ENCODE measurements at places on chromosomes 1 and 21.

- DNase-seq = no peak
These were observed 10.4 kb upstream of the ZNF669 start for GRCh38 chr1:247114351-247115140.

GRCh38 chr1:191888996-191889622, 269.2 kb upstream of the RGS18 start:
- DNase-seq = no peak

- DNase-seq = no peak
These were observed 131.9 kb upstream of the ATP1B1 start for GRCh38 chr1:168974611-168975010.

GRCh38 chr1:42146626-42147320, 6.4 kb upstream of the GUCA2B start:
- peak; percentile 20 for DNase-seq

DNA sequence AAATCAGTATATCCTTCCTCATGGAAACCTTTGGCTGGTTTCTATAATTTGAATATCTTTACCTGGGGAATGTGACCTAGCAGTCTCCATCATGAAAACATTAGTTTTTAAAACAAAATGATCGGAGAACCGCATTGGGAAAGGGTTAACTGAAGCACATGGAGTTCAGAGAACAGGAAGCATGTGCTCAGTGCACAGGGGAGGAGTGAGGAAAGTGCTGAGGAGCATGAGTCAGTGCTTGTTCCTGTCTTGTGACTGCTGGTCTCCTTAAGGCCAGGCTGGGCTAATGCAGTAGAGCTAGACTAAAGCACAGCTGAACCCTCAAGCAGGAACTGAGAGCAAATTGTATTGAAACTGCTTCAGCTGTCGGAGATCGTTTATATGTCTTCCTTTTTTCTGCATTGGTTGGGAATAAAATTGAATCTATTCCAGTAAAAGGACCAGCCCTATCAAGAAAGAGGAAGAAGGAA, 5.8 kb downstream of the IFI16 start:
- DNase-seq = no peak

DNA sequence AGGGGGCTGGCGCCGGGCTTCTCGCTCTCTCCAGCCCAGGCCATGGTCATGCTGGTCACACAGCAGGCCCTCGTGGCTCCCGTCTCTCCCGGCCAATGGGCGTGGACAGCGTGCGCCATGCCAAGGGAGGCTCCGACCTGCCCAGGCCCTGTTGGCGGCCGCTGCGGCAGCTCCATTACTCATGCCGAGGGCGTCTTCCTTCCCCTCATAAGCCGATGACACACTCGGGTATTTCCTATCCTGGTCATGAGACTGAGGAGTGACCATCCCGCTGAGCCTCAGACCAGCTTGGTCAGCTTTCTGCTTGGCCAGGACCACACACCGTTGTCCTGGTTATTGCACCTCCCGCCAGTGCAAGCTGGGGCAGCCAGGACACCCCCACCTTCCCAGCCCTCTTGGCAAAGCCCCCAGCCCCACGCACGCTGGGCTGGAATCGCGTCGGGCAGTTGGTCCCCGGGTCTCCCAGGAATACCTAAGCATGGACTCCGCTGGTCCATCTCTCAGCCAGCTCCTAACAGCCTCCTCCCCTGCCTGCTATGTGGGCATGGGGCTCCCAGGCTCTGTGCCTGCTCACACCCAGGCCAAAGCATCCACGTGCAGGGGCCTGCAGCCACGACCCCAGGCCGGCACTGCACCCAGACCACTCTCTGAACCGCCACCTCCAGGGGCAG, 49.8 kb downstream of the ARHGEF16 start:
- DNase-seq = no peak

GRCh38 chr1:116415699-116416533, 42.9 kb downstream of the ATP1A1 start:
- no peak for DNase-seq

- DNase-seq = no peak
These were observed 2.6 kb upstream of the CC2D1B start for GRCh38 chr1:52368383-52369172.

DNA sequence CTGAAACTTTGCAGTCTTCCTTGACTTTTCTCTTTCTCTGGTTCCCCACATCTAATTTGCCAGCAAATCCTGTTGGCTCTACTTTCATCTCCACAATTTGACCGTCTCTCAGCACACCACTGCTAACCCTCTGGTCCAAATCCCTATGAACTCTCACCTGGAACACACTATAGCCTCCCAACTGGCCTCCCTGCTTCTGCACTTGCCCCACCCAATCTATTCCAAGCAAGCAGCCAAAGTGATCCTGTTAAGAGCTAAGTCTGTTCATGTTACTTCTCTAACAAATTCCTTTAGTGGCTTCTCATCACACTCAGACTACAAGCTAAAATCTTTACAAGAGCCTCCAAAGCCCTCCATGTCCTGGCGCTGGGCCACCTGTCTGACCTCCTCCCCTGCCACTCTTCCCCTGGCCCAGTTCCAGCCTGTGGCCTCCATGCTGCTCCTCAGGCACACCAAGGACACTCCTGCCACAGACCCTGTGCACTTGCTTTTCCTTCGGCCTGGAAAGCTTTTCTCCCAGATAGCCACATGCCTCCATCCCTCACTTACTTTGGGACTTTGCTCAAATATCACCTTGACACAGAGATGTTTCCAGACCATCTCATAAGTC, 104.1 kb downstream of the DTL start:
- DNase-seq = no peak

DNA sequence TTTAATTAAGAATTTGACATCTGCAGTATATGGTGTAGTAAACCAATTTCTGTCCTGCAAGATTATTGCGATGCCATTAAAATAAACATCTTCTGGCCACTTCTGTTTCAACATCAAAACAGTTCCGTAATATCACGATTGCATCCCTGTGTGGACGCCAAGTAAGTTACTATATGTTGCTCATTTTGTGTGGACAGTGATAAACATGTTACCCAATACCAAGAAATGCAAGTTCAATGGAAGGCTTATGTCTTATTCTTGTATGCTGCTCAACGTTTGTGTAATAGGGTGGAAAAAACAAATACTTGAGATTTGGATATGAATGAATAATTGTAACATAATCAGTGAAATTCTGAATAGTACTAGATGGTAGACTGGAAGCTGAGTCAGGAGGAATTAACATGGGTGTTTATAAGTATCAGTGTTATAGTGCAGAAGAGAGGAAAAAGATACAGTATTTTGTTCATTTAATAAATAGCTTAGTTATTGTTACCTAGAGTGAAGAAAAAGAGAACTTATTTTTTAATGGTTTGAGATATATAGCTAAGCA, 15.2 kb downstream of the TTC3 start:
- no peak for DNase-seq

DNA sequence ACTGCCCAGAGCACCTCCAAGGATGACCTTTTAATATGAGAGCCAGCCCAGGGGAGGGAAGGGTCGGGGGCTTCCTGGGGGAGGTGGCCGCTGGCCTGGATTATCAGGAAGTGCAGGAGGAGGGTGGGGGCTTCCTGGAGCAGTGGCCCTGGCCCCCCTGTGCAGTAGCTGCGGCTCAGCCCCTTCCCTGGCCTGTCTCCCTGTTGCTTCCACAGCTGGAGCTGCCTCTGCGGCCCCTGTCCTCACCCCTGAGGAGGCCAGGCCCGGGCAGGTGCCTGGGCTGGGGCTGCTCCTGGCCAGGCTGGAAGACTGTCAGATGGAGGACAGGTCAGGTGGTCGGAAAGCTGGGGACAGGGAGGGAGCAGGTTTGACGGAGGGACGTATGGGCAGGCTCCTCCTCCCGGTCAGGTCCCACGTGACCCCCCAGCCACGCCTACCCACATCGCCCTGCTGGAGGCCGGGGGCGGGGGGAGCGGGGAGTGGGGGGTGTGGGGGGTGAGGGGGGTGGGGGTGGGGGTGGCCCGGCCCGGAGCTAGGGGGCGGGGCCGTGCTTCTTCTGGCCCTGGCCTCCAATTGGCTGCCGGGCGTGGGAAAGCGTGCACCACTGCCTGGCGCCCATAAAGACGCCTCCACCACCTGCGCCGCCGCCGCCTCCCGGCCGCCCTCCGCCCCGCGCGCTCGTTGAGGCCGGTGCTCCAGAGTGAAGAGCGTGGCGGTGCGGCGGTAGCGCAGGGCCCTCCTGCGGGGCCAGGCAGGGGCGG, 10.2 kb upstream of the TNFRSF14 start:
- DNase-seq = peak; percentile 33

- no peak for DNase-seq
These were observed 31.5 kb downstream of the TRAPPC10 start for GRCh38 chr21:44043613-44044012.

- no peak for DNase-seq
These were observed 134.8 kb downstream of the BACH1 start for GRCh38 chr21:29433366-29434059.

- DNase-seq = no peak
These were observed 1.2 kb downstream of the SH2D5 start for GRCh38 chr1:20731057-20731991.

GRCh38 chr1:99180343-99180808, 83.9 kb upstream of the PLPPR4 start:
- peak; percentile 82 for DNase-seq

- DNase-seq = no peak
These were observed 37.3 kb upstream of the KHDRBS1 start for GRCh38 chr1:31976401-31976800.

DNA sequence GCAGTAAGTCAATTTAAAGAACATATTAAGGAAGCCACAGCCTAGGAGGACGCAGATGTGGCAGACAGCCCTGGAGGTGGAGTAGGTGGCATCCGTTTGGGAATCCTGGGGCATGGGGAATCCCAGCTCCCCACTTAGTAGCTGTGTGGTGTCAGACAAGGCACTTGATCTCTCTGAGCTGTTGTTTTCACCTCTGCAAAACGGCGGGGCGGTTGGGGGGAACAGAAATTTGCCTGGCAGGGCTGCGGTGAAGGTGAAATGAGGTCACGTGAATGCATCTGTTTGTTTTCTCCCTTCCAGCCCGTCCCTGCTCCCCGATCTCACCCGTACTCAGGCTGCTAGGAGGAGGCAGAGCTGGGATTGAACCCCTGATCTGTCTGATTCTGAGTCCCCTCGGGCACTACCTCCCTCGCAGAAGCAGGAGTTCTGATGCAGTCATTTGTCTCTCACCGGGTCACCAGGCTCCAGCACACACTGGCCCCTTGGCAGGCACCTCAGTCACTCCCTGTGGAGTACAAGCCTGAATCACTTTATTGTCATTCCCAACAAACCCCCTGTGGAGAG, 2.2 kb upstream of the LAPTM5 start:
- DNase-seq = no peak

DNA sequence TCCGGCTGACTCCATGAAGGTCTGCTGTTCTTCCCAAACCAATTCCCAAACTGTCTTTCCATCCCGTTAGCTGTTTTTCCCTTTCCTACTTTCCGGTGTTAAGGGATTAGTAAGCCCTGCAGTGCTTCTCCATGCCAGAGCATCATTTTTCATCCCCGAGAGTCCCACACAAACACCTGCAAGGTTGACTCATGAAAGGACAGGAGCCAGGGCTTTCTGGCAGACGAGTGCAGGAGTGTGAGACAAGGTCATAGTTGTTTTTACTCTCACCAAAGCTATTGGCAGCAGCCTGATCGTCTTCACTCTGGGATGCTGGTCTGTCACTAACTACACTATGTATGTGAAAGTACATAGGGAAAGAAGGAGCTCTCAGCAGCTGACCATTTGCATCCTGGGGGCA, 10.2 kb upstream of the BECN2 start:
- no peak for DNase-seq

- DNase-seq = no peak
These were observed 53.8 kb upstream of the PSEN2 start for GRCh38 chr1:226816576-226816975.

- DNase-seq = peak; percentile 77
These were observed 327.3 kb downstream of the RWDD3 start for GRCh38 chr1:95561346-95561745.

GRCh38 chr1:107529511-107530149, 388.8 kb downstream of the NTNG1 start:
- DNase-seq = peak; percentile 49

DNA sequence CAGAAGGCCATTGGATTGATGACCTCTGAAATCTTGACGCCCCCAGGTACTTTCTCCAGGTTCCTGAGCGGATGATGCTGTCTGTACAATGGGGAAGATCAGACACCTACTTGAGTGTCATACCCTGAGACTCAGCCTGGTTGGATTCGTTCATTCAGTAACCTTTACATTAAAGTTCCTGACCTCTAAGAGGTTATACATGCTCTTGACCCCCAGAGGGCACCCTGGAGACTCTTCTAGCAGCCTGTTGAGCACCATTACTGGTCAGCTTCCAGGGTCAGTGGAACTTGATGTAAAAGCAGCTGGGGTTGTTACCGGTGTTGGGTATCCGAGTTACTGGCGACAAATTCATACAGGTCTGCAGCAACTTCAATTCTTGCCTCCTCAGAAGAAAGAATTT, 114.3 kb upstream of the ZNF678 start:
- no peak for DNase-seq

DNA sequence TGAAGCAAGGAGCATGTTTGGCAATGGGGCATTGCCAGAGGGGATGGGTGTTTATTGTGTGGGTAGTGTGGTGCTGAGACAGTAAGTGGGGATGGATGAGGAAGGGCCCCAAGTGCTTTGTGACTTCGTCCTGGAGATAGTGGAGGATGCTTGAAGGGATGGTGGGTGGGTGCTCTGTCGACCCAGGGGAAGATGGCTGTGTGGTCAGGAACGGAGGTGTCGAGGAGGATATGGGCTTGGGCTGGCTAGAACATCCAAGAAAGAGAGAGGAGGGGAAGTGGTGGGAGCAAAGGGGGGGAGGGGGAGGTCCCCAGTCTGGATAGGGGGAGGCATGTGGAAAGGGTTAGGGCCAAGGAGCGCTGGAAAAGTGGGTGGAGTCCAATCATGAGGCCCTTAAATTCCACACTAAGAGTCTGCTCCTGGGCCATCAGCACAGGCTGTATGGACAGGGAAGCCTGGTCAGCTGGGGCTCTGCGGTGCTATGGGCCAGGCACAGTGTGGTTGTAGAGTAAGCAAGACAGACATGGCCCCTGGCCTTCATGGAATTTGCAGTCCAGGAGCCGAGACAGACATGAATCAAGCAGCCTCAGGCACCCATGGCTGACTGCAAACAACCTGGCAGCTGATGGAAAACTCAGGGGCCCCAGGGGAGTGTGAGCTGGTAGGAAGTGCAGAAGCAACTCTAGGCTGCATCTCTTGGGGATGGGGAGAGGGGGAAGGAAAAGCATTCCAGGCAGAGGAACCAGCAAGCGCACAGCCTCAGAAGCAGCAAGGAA, 36.3 kb downstream of the EDN2 start:
- DNase-seq = no peak

DNA sequence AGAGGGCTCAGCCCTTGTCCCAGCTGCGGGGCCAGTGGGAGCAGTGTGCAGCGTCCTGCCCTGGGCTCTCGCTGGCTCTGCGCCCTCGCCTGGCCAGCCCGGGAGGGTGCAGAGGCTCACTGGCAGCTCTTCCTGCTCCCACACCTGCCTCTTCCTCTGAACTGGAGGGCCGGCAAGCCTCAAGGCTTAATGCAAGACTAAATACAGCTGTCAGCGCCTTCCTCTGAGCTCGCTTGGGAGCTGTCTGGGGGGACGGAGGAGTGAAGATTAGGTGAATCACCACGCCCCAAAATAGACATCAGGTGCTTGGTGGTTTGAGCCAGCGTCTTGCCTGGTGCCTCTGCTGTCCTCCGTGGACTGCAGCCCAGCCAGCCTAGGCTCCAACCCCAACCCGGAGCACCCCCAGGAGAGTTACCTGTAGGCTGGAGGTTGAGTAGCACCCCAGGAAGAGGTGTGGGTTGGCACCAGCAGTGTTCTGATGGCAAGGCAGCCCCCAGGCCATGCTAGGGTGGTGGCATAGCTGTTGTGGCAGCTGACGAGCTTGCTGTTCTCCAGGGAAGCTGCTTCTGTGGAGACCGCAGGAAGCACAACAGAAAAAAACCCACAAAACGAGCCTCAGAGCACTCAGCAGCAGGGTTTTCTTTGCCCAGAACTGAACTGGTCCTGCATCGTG, 36.9 kb downstream of the UMODL1 start:
- peak; percentile 38 for DNase-seq

GRCh38 chr1:213564215-213564659, 423.5 kb upstream of the PROX1 start:
- DNase-seq = no peak

Measured in NCI-H1417 treated with DMSO at 0.1 percent for 48 hours (cell line).